ENCODE measurements at places on chromosomes 4 and X.

DNA sequence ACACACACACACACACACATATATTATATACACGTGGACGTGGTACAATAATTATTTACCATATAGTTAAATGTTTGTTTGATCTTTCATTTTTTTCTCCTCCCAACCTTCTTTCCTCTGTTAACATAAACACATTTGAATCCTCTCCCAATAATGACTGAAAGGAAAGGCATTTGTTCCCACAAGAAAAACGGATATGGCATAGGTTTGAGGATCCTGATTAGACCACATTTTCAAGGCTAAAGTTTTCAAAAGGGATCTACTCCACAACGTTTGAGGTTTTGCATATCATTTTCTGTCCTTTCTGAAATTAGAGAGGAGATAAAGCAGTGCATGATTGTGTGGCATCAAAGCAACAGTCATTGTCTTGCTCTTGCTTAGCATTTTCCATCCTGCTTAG is 1883.4 kb downstream of the STIM2 start:
- no peak for DNase-seq

- no peak for DNase-seq
Observed at GRCh38 chr4:142974328-142974727, 128.2 kb upstream of the INPP4B start.

- DNase-seq: no peak
Observed at GRCh38 chr4:73709451-73710033, 30.8 kb upstream of the CXCL8 start.

GRCh38 chrX:40644821-40645358 is 2.5 kb downstream of the CXorf38 start:
- peak; percentile 34 for DNase-seq

- DNase-seq: no peak
Observed at GRCh38 chrX:66024570-66024969, 15.3 kb downstream of the VSIG4 start.

GRCh38 chr4:71595576-71596108 is 188.2 kb downstream of the GC start:
- no peak for DNase-seq

DNA sequence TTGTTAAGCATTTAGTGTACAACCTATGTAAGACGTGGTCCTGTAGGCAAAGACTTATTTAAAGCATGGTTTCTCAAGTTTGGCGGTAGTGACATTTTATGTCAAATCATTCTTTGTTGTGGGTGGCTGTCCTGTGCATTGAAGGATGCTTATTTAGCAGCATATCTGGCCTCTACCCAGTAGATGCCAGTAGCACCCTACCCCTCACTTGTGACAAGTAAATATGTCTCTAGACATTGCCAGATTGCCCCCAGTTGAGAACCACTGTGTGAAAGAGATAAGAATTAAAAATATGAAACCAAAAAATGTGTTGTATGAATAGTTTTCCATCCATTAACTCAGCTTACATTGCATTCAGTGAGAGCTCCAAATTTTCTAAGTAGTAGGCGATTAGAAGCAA is 25.5 kb downstream of the MMAA start:
- no peak for DNase-seq

GRCh38 chr4:187633245-187633644 is 362.3 kb upstream of the ZFP42 start:
- no peak for DNase-seq

DNA sequence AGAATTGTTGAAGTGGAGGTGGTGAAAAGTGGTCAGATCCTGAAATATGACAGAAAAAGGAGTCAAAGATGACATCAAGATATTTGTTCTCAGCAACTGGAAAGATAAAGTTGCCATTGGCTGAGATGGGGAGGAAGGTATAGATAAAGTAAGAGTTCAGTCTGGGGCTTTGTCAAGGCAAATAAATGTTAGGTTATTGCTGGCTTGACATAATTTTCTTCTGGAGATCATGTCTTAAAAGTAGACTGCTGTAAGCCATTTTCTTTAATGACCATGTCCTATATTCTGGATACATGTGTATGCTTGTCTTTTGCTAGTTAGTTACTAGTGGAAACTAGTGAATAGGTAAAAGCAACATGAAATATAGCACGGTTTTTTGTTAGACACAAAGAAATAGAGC is 5.6 kb downstream of the USP53 start:
- no peak for DNase-seq

- DNase-seq: no peak
Observed at GRCh38 chr4:160864253-160864652, 1299.5 kb downstream of the FSTL5 start.

DNA sequence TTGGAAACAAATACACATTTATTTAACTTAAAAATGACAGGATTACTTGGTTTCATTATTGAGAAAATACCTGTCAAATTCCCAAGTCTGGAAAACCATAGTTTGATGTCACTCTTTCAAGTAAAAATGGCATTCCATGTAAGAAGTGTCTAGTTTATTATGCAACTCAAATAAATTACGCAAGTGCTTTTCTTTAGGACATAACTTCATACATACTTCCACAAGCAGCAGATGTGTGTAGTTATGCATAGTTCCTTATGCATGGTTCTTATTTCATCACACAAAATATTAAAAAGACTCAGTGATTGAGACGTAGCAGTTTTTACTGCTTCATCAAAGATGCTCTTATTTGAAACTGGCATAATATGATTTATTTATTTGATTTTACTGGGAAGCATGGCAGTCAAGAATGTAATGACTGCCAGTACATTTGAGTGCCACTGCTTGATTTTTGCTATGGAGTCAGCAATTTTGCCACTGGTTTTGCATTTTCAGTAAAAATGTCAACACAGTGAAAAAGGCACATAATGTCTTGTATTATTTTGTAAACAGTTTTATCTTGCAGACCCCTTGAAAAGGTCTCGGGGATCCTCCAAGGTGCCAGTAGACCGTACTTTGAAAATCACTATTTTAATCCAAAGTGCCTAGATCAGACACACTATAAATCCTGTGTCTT is 62.1 kb downstream of the CLCN3 start:
- no peak for DNase-seq

GRCh38 chrX:2888309-2888708 is 40.8 kb downstream of the ARSD start:
- DNase-seq: no peak

- DNase-seq: peak; percentile 70
Observed at GRCh38 chrX:56763556-56764152, 34.6 kb downstream of the NBDY start.

- DNase-seq: no peak
Observed at GRCh38 chrX:136823175-136823574, 42.4 kb upstream of the ARHGEF6 start.

DNA sequence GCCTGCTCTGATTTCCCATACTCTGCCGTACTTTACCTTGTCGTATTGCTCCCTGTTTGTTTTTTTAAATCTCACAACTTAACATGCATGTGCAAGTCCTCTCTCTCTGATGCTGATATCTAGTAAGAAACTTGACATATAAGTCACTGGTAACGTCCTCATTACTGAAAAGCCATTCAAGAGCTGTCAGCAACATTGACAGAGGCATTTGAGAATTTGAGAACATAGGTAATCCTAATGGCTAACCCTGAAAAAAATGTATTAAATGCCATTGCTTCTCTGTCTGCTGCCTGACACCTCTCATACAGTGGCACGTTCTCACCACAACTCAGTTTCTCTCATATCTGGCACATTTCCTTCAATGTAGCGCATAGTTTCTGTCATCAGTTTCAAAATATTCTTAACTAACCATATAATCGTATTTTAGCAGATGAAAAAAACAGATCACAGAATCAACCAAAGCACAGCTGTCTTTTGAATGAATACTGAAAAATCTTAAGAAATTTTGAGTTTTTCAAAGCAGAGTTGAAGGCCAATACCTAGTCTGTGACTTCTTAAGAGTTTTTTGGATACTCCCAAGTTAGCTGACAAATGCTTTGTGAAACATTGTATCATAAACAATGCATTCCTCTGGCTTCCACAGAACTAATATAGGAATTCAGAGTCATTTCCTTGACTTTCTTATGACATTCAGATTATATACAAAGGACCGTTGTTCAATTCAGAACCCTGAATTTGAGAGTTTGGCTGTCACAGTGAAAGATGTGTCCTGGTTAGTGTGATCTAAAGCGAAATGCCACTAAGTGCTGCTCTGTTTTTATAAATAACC is 996.4 kb downstream of the C4orf33 start:
- no peak for DNase-seq

- no peak for DNase-seq
Observed at GRCh38 chrX:74464722-74465121, 43.4 kb downstream of the SLC16A2 start.

GRCh38 chrX:149312988-149313387 is 192.1 kb downstream of the IDS start:
- DNase-seq: no peak

DNA sequence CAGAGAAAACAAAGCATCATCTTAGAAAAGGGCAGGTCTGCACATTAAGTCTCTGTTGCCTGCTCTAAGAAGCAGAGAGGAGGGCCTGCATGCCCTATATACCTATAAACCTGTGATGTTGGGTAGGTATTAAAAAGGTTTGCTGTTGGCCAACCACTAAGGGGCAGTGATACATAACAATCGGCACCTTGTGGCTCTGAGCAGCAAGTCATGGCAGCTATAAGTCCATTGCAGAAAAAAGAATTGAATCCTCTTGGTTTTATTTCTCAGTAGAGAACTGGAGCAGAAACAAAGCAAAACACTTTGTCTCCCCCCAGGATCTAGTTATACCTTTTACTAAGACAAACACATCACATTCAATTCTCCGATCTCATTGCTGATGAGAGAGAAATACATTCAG is 1364.4 kb downstream of the STIM2 start:
- no peak for DNase-seq

- DNase-seq: no peak
Observed at GRCh38 chr4:124745985-124746801, 33.7 kb upstream of the ANKRD50 start.

GRCh38 chr4:87209182-87209581 is 11.2 kb downstream of the KLHL8 start:
- no peak for DNase-seq

- no peak for DNase-seq
Observed at GRCh38 chr4:159206427-159206871, 103.6 kb downstream of the RAPGEF2 start.

DNA sequence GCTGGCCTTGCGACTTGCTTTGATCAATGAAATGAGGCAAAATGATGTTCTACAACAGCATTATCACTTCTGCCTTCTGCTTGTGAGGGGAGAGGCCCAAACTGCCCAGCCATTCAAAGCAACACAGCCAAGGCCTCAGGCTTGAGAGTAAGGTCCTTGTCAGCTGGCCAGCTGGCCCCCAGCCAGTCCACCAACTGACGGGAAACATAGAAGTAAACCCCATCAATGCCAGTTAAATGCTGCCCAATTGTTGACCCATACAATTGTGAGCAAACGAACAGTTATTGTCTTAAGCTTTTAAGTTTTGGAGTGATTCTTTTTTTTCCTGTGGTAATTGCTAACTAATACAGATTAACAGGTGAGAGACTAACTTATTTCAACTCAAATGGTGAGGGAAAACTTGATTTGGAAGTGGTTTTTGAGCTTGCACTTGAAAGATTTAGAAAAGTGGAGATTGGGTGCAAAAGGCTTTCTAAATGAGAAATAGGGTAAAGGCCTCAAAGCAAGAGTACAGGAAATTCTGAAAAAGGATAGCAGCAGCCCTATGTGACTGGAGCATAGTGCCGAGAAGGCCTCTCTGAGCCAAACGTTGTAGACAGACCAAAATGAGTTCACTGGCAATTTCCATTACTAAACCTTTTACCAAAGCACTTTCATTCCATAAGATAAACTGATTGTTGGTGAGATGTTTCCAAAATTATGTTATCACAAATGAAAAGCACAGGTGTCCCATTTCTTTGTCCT is 66.9 kb downstream of the ARHGEF38 start:
- no peak for DNase-seq

GRCh38 chr4:96681218-96681617 is 841.3 kb downstream of the PDHA2 start:
- no peak for DNase-seq

DNA sequence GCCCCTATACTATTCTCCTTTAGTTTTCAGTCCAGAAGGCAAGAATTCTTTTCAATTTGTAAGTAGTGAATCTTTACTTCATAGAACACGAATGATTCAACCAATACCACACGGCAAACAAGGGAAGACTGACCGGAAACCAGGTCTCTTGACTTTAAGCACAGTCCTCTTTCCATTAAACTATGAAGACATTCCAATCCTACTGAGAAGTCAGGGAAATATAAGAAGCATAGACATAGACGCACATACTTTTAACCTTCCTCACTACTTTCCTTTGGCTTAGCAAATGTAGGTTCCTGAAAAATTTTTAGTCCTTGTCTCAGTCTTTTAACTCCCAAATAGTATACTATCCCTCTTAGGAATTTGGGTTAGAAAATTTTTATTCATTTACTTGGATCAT is 9.1 kb downstream of the CHRDL1 start:
- no peak for DNase-seq

- no peak for DNase-seq
Observed at GRCh38 chr4:26782168-26782829, 78.3 kb upstream of the STIM2 start.

- no peak for DNase-seq
Observed at GRCh38 chr4:164639001-164639400, 114.9 kb upstream of the SMIM31 start.

DNA sequence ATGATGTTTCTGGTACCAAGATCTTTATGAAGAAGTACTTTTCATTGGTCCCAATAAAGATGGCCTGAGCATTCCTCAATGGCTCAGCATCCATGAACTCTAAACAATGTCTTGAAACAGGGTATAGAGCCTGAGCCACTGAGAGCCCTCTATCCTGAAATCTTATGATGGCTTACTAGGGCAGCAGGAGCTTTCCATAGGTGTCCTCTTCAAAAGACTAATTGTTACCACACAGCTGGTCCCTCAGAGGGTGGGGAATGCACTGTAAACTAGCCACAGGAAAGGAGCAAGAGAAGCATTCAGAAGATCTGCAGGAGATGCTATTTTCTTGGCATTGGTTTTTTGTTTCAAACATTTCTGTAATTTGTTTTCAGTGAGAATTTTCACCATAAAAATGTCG is 5.6 kb upstream of the BANK1 start:
- no peak for DNase-seq

- DNase-seq: no peak
Observed at GRCh38 chr4:40990236-40990898, 224.0 kb downstream of the APBB2 start.

DNA sequence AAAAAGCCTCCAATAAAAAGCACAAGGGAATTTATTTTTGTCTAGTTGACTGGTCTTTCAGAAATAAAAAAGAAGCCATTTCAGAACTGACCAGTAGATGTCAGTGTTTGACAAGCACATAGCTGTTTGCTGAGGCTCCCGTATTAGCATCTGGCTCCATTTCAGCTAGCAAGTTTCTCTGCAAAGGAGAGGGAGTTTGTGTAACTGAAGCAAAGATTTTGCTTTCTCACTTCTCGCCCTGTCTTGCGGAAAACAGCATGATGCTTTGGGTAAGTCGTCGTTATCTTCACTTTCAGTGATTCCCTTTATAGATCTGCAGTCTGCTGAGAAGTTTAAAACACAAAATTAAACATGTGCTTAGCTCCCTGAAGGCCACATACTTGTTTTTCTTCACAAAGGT is 85.5 kb downstream of the CT47B1 start:
- no peak for DNase-seq
